ENCODE measurements at places on chromosomes 13 and 19.

DNA sequence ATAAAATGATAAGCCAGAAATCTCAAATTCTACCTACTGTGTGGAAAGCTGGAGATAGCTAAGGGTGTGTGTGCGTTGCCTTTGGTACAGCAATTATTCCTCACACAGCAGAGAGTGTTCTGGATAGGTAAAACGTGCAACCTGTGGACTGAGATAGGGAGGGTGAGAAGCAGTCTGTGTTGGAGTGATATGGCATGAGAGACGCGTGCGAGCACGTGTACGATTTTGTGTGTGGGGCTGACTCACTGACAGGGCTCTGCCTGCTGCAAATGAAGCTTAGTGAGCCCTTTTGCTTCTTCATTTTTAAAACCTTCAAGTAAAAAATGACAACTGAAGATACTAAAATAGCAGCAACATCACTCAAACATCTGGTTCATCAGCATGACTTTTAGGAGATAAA lies 35.7 kb upstream of the SLC10A2 start:
- no peak for DNase-seq

GRCh38 chr13:50512474-50513299 lies 330.8 kb downstream of the DLEU7 start:
- peak; percentile 17 for DNase-seq

GRCh38 chr13:46523972-46524752 lies 28.8 kb upstream of the LRCH1 start:
- no peak for DNase-seq

GRCh38 chr13:102657630-102658029 lies 37.2 kb downstream of the METTL21C start:
- no peak for DNase-seq

DNA sequence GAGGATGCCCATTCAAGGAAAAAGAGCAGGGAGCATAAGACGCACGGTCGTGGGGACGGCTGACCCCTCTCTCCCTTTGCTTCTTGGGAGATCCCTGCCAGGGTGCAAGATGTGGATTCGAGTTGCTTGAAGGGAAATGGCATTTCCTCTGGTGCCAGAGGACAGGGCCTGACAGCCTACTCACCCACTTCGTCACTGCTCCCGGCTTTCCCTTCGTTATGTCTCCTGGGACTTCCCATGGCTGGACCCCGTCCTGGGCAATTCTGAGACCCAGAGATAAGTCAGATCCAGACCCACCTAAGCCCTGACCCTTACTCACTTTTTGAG lies 1.2 kb downstream of the TBC1D17 start:
- DNase-seq, result no peak
